ENCODE measurements at places on chromosomes 11 and 22. TPM values are rescaled to one million over a fixed set of nuclear protein-coding genes. Genes with fewer than 3 reads are reported as not detected.
A peak's percentile ranks its signal among the peaks of the same experiment; 100 is the strongest.

DNA sequence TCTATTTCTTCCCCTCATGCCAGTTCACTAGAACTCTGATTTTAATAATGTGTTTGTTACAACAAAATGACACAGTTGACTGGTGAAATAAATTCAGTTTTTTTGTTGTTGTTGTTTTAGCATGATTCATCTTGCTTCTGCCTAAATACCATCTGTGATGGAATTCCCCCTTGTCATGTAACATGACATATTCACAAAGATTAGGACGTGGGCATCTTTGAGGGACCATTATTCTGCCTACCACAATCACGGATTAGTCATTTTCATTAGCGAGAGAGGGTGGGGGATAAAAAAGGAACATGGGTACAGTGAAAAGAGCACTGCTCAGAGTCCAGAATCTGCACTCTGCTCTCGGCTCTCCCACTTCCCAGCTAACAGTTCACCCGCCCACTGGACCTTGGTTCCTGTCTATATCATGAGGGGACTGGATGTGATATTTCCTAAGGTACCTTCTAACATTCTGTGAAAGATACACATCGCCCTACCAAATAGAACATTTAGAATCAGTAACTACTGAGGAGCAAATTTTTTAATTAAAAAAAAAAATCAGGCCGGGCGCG, 11.3 kb downstream of the HTATIP2 start:
- no peak for DNase-seq

ARHGAP42 gene
- not detected for total RNA-seq

DNA sequence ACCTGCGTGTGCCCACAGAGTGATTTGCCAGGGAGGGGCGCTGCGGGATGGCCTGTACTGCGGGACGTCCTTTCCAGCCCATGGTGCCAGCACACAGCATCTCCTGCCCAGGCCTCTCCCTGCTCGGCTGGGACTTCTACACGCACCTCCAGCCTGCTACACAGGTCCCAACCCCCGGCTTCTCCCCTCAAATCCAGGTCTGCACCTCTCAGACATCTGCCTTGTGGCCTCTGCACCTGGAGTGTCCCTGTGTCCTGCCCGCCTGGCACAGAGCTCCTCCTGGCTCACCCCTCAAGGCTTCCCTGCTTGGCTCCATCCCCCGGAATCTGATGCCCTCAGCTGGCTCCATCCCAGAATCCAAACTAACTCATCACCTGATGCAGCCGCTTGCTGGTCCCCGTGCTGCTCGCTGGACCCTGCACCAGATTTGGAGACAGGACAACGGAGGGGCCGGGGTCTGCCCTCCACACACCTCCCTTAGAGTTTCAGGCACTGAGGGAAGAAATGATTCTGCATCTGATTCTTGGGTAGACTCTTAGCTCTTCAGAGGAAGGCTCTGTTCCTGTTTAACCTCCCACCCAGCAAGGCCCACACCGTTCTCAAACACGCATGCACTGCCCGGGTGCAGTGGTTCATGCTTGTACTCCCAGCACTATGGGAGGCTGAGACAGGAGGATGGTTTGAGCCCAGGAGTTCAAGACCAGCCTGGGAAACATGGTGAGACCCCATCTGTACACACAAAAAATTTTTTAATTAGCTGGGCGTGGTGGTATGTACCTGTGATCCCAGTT, 4.0 kb upstream of the LSP1 start:
- DNase-seq: no peak

DNA sequence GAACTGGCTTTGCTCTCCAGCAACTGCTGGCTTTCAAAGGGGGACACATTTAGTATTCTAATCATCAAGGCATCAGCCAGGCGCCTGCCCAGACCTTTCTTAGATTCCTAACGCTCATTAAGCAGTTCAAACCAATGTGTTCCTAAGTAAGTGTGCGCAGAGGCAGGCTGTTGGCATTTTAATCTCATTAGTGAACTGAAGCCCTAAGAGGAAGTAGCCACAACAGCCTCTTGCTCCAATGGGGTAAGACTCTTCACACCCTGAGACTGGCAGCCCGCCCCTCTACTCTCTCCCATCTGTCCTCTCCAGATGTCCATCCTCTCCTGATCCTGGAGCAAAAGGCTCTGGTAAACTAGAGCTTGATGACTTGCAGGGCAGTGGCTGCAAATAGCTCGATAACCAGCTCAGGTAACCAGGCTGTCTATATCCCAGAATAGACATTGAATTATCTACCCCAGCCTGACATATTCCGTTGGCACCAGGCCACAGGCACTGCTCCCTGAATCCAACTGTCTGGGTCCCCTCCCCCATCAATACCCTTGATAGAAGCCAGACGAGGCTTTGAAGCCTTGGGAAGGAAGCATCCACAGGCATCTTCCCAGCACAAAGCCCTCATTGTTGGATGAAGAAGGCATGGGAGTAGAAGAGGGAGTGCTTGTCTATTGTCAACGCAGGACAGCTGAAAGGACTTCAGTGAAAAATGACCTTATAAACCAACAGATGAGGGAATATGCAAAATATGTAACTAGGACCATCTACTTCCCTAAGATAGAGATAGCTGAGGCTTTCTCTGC, 321.1 kb downstream of the TENM4 start:
- no peak for DNase-seq

GRK3 gene
- 3.5 TPM for total RNA-seq

DNA sequence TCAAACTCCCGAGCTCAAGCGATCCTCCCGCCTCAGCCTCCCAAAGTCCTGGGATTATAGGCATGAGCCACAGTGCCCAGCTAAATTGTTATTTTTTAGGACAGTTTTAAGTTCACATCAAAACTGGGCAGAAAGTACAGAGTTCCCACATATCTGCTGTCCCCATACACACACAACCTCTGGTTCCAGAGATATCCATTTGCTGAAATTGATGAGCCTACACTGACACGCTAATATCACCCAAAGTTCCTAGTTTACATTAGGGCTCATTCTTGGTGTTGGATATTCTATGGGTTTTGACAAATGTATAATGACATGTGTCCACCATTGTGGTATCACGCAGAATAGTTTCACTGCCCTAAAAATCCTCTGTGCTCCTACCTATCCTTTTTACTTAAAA, 2.7 kb upstream of the SEC14L4 start:
- no peak for DNase-seq

RPS3 gene
- total RNA-seq: 3,495 TPM

DNA sequence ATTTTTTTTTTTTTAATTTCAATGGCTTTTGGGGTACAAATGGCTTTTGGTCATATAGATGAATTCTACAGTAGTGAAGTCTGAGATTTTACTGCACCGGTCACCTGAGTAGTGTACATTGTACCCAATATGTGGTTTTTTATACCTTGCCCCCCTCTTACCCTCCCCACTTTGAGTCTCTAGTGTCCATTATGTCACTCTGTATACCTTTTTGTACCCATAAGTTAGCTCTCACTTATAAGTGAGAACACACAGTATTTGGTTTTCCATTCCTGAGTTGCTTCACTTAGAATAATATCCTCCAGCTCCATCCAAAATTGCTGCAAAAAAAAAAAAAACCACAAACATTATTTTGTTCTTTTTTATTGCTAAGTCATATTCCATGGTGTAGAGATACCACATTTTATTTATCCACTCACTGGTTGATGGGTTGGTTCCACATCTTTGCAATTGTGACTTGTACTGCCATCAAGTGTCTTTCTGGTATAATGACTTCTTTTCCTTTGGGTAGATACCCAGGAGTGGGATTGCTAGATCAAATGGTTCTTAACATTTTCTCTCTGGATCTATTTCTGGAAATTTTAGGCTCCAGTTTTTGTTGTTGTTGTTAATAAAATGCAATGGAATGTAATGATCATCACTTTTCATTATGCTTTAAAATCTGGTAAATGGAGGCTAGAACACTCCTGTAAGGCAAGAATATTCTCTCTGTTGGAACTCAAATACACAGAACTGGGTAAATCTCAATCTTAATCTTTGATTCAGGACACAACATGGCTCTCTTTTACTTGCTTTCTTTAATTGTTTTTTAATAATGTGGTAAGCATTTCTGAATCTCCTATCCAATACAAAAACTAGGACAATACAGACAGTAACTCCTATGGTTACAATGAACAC, 10.3 kb downstream of the NEAT1 start:
- peak; percentile 58 for DNase-seq

GRCh38 chr22:33720166-33720878, 200.0 kb downstream of the LARGE1 start:
- DNase-seq: no peak

- no peak for DNase-seq
Observed at GRCh38 chr11:17294033-17294432, 17.5 kb downstream of the NUCB2 start.

DNA sequence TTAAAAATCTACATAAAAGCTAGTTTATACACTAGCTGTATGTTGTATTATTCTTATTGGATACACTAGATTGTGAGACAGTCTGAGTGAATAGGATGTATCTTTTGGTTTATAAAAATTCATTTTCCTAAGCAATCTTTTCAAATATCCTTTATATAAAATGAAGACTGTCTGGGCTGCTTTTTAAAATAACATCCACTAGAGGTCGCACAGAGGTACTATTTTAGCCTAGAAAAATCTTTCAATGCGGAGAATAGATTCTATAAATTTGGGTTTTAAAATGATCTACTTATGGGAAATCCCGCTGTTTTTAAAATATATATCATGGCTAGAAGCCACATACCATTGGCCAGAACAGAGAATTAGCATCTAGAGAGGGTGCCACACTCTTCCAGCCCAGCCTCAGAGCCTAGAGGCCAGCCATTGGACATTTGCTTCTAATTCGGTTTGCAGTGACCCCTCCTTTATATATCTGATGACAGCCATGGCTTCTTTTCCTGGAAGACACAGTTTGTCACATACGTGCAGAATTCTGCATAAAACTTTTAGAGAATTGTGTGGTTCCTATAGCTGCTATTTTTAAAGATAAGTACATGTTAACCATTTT, 7.3 kb downstream of the C11orf97 start:
- DNase-seq: no peak

DNA sequence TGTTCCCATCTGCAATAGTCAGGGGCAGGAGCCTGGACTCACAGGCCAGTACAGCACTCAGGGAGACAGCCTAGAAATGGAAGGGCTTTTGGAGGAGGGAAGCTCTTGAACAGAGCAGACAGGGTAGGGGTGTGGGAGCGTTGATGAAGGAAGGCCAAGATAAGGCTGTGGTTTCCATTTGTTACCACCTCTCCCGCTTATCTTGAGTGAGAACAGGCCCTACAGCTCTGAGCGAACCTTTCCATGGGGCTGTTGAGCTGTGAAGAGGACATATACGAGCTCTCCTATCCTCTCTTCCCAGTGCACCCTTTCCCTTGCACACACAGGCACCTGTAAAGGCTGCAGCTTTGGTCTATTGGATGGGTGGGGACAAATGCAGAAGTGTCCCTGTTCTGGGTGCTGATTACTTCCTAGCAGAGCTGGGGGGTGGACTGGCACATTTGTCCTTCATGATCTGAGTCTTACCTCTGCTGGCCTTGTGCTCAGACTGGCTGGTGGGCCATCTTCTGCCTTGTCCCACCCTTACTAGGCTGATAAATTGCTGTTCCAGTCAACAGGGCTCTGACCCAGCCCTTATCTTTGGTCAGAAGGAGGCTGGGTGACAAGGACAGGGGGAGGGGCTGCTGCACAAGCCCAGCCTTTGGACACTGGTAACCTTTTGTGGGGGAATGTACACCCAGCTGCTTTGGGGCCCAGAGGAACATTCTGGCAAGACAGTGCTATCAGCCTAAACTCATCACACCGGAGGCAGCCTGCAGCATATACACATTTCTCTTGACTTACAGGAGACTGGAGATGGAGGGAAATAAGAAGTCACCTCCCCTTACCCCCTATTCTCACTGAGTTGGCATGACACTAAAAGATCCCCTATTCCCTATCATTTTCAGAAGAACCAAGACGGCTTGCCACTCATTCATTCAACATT, 80.1 kb upstream of the NNMT start:
- DNase-seq: no peak

SPDYC gene
- not detected for total RNA-seq

DNA sequence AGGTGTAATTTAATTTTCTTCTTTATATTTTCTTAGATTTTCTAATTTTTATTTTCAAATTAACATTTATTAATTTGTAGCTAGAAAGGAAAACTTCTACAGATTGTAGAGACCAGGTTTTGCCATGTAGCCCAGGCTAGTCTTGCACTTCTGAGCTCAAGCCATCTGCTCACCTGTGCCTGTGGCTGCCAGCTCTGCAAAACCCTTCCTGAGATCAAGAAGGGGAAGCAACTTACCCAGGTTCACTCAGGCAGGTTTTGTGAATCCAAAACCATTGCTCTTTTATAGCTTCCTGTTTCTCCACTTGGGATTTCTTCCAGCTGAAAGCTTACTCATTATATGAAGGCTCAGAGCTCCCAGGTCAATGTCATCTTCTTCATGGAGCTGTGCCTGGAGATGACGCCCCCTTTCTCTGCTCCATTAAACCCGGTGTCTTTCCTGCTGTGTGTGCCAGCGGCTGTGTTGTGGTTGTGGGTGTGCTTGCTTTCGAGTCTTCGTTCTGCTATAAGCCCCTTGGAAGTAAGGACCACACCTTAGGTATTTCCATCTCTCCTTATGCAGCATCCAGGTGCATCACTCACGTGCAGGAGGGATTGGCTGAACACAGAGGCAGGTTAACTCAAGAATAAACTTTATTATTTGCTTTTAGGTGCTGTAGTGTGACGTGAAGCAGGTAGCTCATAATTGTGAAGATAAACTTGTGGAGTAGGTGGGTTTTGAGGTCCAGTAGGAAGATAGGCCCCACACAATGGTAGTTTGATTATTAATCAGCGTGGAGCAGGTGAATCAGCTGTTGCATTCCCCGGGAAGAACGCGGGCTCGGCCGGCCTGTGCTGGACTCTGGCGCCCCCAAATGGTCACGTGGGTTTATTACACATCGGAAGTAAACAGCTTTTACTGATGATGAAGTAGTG, 42.2 kb upstream of the INCENP start:
- DNase-seq: peak; percentile 66

- no peak for DNase-seq
Observed at GRCh38 chr11:132623511-132623910, 908.8 kb downstream of the OPCML start.

Data from CD4-positive, CD25-positive, alpha-beta regulatory T cell (primary cell).